ENCODE measurements at places on chromosomes 13 and 19.

- peak; percentile 59 for DNase-seq
Measured at GRCh38 chr19:3075605-3076431, 13.5 kb upstream of the TLE5 start.

DNA sequence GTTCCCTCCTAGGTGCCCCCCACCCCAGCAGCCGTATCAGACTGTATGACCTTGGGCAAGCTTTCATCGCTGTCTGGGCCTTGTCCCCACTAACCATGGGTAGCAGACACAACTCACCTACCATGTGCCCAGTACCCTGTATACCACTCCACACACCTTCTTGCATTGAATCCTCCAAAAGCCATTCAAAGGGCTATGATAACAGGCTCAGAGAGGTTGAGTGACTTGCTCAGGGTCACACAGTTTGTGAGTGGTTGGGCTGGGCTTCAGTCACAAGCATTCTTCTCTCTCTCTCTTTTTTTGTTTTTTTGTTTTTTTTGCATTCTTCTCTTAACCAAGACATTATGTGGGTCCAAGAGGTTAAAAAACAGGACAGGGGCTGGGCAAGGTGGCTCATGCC lies 2.6 kb downstream of the RASAL3 start:
- DNase-seq, result no peak

DNA sequence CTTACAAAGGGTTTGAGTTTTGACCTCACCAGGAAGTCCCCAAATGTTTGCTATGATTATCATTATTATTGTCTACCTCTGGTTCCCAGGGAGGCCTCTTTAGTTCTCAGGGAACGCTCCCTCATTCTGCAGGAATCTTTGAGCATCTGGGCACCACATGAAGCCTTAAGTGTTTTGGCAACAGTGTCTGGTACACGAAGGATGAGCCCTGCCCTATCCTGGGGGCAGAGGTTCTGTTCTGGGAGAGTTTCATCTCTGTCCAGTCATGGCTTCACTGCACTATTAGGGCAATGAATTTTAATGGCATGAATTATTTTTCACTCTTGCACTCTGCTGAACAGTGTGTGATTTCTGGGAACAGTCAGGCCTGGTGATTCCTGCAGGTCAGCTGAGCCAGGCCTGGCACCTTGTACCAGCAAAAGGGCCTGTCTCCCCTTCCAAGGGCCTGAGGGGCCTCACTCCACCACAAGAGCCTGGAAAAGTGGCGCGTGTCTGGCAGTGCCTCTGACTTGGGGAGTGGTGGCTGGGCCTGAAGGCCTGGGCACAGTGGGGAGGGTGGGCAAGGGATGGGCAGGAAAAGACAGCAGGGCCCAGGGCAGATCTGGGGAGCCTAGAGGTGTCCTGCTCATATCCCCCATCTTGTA lies 4.6 kb downstream of the FAM187B start:
- no peak for DNase-seq

DNA sequence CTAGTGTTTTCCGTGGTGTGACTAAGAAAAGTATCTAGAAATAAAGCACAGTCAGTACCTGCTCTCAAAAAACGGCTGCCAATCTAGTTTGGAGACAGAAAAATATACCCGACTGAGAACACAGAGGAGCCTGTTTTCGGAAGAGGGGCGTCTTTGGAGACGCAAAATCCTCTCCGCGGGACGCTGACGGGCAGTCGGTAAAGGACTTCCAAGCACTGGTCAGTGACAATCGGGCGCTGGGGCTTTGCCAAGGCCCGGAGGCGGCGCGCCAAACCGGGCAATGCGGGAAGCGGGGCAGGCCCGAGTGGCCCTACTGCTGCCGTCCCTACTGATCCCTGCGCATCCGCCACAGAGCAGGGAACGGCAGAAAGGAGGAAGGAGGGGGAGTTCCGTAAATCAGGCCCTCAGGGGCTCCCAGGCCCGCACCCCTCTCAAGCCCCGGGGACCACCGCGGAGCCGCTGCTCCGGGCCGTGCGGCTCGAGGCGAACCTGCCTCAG lies 588 bp upstream of the DPY19L3 start:
- DNase-seq, result peak; percentile 19

DNA sequence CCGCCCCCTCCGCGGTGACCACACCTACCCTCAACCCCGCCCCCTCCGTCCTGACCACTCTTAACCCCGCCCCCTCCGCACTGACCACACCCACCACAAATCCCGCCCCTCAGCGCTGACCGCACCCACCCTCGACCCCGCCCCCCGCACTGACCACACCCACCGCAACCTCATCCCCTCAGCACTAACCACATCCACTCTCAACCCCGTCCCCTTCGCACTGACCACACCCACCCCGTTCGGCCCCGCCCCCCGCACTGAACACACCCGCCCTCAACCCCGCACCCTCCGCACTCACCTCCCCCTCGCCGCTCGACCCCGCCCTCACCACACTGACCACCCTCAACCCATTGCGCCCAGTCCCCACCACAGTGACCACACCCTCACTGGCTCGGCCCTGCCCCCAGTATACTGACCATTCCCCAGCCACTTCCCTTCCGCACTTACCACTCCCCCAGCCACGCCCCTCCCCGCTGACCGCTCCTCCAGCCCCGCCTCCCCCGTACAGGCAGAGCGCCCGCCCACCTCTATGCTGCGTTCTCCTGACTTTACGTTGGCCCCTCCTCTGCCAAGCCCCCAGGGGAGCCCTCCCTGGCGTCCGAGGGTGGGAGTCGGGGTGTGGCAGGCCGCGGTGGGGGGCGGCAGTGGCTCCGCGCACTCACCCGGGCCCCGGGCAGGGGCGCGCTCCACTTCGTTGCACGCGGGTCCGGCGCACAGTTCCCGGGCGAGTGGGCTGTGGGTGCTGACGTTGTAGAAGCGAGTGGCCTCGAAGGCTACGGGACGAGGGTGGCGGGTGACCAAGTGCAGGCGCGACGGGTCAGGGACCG lies 8.4 kb downstream of the F2RL3 start:
- peak; percentile 78 for DNase-seq

- DNase-seq, result no peak
Measured at GRCh38 chr13:101623470-101624209, 171.2 kb downstream of the ITGBL1 start.

DNA sequence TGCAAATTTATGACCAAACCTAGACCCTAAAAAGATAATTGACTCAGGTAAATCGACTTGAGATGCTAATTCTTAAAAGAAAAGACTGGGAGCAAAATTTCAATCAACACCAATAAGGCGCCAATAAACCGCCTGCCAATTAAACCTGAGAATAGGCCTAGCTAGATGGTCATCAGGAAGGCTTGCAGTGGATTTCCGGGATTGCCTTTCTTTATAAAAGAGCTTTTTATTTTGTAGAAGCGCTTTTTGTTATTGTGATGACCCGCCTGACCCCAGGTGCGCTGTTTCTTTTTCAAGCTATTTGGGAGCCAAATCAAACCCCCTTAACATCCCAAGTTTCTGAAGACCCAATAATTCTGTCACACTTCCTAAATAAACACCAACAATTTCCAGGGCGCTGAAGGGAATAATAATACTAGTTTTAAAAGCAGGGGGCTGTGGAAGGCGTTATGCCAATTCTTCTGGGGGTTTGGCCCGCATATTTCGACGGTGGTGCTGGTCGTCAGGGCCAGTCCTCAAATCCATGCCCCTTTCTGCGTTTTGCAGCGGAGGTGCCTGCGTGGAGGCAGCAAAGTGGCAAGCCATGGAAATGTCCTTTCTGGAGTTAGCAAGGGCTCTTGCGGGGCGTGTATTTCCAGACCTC lies 2.9 kb upstream of the ZIC5 start:
- no peak for DNase-seq

GRCh38 chr19:57566396-57567265 lies 7.0 kb upstream of the ZNF550 start:
- DNase-seq, result peak; percentile 41

- DNase-seq, result no peak
Measured at GRCh38 chr19:47107202-47107952, 6.2 kb downstream of the ZC3H4 start.

DNA sequence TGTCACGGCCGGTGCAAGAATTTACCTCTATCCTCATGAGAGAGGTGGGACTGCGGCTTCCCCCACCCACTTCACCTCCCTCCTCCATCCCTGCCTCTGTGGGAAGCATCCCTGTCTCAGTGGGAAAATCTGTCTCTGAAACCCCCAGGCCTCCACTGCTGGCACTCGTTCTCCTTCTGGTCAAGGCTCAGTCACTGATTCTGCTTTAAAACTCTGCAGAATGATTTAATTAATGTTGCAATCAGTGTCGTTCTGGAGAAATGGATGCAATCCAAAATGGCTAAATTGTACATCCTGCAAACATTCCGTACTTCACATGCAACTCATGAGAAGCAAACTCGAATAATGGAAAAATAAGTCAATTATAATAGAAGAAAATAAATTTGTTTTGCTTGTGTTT lies 5.6 kb downstream of the RASL11A start:
- DNase-seq, result no peak

DNA sequence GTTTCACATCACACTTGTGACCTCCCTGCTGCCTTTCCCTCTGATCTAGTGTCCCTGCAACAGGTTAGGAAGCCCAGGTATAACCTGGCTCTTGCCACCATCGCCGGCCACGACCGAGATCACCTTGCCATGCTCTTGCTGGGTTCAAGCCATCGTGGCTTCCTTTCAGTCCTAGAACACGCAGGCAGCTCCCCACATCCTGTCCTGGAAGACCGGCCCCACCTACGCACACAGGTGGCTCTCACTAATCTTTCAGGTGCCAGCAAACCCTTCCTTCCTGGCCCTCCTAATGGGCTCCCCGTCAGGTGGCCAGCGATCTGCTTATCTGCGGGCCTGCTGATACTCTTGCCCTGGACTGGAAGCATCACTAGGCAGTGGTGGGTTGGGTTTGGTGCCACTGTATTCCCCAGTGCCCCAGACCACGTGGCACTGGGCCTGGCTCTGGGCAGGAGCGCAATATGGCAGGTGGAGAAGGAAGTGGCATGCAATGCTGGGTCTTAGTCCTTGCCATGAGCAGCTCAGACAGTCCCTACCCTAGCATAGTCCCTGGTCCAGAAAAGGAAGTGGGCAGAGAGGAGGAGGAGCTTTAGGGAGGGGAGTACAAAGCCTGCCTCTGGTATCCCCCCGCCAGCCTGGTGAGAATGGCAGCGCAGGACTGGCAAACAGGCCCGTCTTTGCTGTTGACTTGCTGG lies 11.8 kb downstream of the PPP1R37 start:
- no peak for DNase-seq

DNA sequence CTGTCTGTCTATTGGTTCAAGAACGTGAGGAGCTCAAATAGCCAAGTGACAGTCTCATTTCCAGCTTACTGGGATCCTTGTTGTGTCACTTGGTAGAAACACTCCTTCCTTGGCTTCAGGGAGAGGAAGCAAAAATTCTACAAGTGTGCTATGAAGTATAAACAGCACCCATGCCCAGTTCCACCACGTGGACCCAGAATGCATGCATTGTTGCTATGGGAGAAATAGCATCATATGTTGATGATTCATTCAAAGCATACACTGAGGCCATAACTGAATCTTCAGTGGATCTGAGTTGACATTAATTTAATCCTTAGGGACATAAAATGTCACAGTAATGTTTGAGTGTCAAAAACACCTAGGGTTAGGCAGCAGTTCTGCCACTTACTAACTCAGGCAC lies 199.0 kb upstream of the RXFP2 start:
- DNase-seq, result no peak

DNA sequence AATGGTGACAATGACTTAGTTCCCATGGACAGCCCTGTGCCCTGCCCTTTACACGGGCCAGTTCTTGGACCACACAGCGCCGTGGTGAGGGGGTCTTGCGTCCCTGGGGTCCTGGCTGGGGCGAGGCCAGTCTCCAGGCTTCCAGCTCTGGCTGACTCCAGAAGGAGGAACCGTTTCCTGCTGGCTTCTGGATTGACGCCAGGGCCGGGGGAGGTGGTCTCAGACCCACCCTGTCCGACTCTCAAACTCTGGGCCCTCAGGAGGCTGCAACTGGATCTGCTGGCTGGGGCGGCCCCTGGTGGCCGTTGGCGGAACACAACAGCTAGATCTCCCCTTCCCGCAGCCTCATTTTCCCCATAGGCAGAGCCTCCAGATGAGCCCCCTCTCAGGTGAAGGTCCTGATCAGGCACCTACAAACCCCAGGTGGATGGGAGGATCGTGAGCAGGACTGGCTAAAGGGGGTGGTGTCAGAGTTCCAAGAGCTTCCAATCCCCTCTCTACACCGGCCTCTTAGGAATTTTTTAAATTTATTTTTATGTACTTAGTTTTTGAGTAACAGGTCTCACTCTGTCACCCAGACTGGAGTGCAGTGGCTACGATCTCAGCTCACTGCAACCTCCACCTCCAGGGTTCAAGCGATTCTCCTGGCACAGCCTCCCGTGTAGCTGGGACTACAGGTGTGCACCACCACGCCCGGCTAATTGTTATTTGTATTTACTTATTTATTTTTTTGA lies 8.0 kb downstream of the CCDC194 start:
- DNase-seq, result peak; percentile 69

GRCh38 chr13:97855570-97856303 lies 97.7 kb upstream of the IPO5 start:
- peak; percentile 49 for DNase-seq

DNA sequence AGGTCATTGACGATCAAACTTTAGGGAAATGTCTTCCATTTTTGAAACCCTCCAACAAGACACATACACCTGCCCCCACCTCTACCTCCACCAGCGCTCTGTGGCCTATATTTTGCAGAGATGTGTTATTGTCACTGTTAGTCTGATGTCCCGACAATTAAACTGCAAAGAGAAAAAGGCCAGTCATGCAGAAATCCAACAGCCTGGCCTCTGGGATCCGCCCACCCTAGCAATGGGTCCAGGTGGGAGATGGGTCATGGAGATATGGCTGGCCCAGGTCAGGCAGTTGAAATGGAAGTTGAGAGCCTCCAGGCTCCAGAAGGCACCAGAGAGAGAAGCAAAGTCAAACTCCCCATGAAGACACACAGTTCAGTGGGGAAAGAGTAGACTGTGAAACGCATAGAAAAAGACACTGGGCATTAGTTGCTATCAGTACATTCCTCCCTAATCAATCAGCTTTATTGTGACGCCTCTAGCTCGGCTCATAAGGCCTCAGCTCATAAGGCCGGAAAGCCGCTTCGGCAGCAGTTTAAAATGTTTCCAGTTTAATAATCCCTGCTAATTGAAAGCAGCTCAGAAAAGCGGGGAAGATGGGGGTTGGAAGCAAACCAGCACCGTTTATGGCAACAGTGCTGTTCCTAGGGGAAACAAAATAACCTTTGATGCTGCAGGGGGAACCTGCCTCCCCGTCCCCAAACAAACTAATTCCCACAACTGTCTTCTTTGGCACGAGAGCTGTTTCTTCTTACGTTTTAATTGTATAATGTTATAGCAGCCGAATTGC lies 239.7 kb upstream of the ZNF507 start:
- DNase-seq, result no peak

All from RPMI8226 (cell line).